KG1 (cell line): ENCODE measurements at places on chromosomes 12 and 14.

DNA sequence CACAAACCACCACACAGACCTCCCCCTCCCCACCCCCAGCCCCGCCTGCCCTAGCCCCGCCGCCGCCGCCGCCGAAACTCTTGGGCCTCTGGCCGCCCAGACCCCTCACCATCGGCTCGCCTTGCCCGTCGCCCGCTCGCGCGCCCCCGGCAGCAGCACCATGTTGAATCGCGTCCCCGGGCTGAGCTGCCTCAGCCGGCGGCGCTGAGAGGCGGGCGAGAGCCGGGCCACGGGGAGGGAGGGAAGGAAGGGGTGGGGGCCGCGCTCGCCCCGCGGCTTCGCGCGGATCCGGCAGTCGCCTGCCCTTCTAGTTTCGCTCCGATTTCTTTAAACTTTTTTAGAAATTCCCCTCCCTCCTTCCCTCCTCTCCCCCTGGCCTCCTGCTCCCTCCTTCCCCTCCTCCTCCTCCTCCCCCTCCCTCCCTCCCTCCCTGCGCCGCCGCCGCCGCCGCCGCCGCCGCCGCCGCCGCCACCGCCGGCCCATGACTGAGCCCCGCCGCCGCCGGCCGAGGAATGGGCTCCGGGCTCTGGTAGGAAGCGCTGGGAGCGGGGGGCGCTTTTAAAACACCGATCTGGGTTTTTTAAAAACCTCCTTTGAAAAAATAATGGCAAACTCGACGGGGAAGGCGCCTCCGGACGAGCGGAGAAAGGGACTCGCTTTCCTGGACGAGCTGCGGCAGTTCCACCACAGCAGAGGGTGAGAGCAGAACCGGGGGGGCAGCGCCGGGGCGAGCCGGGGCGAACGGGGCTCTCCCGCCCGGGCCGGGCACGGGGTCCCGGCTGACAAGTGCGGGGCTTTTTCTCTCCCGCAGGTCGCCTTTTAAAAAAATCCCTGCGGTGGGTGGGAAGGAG lies at the start of gene ARID2:
TSS of gene ARID2 (plus strand) at position 474 of the 851 bp plus-strand sequence. CDS start at position 605, 131 bp downstream.
- peak; percentile 74 for DNase-seq

- no peak for DNase-seq
Observed at GRCh38 chr12:70120970-70121369, 122.3 kb upstream of the CNOT2 start.

DNA sequence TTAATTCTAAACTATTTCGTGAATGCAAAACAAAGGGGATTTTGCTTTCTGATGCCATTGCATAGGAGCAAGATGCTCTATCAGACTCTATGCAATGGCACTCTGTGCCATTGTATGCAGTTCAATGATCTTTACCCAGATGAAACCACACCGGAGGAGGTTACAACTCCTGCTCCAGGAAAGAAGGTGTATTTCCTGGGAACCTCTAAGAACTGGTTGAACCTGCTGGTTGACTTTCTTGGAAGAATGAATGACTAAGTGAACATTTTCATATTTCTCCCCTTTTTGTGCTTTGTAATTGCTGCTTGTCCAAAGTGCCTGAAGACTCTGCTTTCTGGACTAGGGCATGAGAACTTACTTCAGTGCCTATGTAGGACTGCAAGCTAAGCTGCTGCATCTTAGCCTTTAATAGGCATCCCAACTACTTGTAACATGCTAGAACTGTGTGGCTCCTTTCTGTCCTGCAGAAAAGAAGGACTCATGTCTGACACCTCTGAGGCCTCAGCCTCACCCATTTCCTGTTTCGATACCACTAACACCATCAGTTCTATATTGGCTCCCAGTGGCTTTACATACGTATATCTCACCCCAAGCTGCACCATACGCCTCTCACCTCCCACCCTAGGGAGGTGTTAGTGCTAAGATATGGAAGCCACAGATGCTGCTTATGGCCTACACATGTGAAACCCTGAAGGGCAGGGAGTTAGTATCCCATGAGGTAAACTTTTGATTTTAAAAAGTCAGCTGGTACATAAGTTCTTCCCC lies 193.5 kb upstream of the CNOT2 start:
- DNase-seq: no peak

DNA sequence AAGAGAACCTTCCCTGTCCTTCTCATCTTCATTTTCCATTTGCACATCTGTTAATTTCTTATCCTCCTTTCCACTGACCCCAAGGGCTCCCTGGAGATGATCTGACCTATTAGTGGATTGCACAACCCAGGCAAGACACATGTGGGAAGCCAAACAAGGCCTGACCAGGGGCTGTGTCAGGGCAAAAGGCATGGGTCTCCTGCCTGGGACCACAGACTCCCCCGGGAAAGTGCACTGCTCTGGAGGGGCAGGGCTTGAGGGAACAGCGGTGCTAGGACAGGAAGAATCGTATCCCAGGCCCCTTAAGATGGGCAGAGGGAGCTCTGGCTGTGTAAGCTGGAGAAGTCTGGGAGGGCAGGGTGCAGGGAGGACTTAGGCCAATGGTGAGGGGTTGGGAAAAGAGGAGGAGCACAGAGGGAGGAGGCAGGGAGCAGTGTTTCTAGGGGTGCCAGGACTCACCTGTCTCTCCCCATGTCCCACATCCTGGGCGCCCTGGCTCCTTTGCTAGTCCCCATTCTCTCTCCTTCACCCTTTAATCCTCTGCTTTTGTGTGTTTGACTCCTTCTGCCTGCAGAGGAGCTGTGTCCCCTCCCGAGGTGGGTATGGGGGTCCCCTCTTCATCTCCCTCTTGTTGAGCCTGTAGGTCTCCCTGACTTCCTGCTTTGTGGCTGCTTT lies 25.3 kb downstream of the PLEKHG3 start:
- no peak for DNase-seq

GRCh38 chr12:109433618-109434017 lies 43.5 kb downstream of the KCTD10 start:
- DNase-seq: no peak

DNA sequence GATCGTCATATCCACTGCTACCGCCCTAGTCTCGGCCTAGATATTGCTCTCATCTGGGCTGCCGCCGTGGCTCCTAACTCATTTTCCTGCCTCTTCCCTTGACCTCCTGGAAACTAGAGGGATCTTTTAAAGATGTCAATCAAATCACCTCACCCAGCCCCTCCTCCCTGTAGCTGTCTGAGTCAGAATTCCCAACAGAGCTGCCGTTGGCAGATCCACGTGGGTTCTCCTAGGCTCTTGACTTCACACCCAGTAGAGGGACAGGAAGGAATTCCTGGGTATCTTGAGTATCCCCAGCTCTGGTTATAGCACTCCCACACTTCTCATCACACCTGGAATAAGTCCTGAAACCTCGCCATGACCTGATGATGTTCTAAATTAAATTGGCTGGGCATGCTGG lies 11.9 kb downstream of the TGFB3 start:
- no peak for DNase-seq

DNA sequence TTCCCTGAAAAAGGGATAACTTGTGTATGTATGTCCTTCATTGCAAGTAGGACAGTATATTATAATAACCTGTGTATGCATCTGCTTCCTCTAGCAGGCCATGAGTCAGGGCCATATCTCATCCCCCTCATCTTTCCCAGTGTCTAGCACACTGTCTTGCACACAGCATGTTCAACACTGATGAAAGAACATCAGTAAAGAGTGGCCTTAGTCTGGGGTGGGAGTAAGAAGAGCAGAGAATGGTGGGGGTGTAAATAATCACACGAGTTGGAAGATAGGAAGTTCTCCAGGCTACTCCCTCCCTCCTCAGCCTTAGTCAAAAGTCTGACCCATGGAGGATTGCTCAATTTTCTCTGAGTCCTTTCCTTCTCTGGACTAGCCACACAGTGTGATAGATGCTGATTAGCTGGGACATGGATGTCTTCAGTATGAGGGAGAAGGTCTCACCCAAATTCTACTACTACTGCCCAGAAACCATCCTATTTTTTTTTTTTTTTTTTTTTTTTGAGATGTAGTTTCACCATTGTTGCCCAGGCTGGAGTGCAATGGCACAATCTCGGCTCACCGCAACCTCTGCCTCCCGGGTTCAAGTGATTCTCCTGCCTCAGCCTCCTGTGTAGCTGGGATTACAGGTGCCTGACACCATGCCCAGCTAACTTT lies 14.6 kb upstream of the SP1 start:
- no peak for DNase-seq

- no peak for DNase-seq
Observed at GRCh38 chr12:26406391-26406790, 211.0 kb downstream of the SSPN start.

DNA sequence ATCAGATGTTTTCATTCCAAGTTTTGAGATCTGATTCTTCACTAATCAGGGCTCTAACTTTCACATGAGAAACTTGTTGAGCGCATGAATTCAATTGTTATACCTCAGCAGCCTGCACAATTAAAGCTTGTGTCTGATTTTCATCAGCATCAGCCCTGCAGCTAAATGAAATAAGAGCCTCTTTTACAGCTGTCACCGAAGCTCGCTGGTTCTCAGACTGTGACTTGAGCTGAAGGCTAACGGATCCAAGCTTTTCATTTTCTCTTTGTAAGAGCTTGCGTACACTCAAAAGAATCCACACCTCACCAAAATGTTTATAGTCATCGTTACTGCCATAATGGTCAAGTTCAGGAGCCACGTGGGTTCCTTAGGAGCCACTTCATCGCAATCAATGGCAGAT lies 65.5 kb upstream of the BEGAIN start:
- DNase-seq: no peak

DNA sequence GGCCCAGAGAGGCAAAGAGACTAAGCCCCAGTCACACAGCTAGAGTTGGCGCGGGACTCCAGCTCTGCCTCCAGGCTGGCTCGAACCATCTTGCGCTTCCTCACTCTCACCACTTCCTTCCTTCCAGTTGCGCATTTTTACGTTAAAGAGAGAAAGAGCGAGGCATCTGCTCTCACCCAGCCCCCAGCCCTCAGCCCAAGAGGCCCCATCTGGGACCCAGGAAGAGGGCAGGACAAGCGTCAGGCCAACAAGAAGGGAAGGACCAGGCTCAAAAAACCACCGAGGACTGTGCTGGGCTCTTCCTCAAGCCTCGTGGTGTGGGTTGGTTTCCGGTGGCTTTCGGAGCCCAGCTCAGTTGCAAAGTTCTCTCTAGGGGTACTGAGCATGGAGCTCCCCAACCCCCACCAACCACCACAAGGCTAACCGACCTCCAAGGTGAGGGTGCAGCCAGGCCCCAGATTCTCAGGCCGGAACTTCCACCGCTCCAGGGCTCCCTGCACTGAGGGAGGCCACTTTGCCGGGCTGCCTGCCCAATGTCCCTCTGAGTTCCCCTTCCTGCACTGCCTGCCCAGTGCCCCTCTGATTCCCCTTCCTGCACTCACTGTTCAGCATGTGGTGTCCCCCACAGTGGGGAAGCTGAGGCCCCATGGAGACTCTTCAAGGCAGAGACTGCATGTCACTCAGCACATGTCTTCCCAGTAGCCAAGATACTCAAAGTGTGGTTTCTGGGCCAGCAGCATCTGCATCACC lies 35.9 kb downstream of the TESC start:
- peak; percentile 93 for DNase-seq

DNA sequence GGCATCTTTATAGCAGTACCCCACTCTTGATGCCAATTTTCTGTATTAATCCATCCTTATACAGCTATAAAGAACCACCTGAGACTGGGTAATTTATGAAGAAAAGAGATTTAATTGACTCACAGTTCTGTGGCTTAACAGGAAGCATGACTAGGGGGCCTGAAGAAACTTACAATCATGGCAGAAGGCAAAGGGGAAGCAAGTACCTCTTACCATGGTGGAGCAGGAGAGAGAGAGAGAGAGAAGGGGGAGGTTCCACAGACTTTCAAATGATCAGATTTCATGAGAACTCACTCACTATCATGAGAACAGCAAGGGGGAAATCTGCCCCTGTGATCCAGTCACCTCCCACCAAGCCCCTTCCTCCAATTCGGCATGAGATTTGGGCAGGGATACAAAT lies 84.4 kb downstream of the SLC24A4 start:
- no peak for DNase-seq

- DNase-seq: no peak
Observed at GRCh38 chr12:21001778-21002177, 129.2 kb upstream of the SLCO1B1 start.

GRCh38 chr14:69268763-69269162 lies 8.8 kb downstream of the GALNT16 start:
- no peak for DNase-seq

DNA sequence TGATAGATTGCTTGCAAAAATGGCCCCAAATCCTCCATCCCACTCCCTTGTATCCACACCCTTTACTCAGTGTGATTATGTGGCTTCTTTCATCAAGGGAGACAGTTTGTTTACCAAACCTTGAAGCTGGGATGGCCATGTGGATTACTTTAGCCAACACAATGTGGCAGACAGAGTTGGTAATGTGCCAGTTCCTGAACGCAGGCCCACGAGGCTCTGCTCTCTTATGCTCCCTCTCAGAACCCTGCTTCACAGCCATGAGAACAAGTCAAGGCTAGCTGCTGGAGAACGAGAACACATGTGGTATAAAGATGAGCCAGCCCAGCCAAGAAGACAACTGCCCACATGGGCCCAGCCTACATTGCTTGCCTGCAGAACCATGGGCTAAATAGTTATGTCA lies 162.3 kb downstream of the NDUFA12 start:
- no peak for DNase-seq

DNA sequence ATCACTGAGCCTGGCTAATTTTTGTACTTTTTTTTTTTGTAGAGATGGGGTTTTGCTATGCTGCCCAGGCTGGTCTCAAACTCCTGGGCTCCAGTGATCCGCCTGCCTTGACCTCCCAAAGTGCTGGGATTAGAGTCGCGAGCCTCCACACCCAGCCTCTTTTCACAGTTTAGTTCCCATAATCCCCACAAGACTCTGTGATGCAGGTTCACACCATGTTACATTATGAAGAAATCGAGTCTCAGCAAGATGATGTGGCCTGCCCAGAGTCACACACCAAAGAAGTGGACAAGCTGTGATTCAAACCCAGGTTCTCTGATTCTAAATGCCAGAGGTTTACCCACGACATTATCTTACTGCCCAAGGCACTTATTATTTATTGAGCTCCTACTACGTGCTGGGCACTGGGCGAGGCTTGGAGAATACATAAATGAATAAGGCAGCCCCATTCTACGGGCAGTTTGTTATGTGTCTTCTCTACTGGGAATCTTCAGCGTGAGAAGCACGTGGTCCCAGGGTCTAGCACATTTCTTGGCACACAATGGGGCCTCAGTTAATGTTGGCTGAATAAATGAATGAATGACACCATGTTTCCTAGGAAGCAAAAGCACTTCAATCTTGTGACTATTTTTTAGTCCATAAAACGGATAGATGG lies 23.5 kb upstream of the OASL start:
- DNase-seq: no peak

DNA sequence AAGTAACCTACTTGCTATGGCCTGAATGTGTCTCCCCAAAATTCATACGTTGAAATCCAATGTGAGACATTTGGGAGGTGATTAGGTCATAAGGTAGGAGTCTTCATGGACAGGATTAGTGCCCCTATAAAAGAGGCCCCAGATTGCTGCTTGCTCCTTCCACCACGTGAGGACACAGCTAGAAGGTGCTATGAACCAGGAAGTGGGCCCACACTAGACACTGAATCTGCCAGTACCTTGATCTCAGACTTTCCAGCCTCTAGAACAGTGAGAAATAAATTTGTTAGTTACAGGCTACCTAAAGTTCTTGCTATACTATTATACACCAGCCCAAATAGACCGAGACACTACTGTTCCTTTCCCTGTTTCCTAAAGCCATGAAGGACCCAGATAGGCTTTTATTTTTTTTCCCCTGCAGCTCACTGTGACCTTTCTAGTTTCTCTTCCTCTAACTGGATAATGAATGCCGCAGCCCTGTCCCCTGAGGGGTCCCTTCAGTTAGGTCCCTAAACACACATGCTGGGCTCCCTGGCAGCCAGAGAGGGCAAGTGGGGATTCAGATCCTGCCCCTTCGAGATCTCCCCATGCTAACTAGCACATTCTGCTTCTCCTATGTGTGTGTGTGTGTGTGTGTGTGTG lies 19.3 kb downstream of the SLC25A3 start:
- no peak for DNase-seq

GRCh38 chr12:109726511-109727038 lies 12.9 kb downstream of the FAM222A start:
- no peak for DNase-seq
